ENCODE measurements at places on chromosomes 16 and 17. TPM values are rescaled to one million over a fixed set of nuclear protein-coding genes. Genes with fewer than 3 reads are reported as not detected.

WSB1 gene
- 844 TPM for total RNA-seq

EVPLL gene
- not detected for total RNA-seq

SLC16A11 gene
- total RNA-seq: 1.1 TPM

ABCC3 gene
- total RNA-seq: 1.3 TPM

DNAH2 gene
- total RNA-seq: not detected

CYB561 gene
- total RNA-seq: 35.9 TPM

FSCN2 gene
- total RNA-seq: 0.42 TPM

GRCh38 chr16:19765860-19766553 is 47.9 kb downstream of the IQCK start:
- peak; percentile 84 for DNase-seq

DNA sequence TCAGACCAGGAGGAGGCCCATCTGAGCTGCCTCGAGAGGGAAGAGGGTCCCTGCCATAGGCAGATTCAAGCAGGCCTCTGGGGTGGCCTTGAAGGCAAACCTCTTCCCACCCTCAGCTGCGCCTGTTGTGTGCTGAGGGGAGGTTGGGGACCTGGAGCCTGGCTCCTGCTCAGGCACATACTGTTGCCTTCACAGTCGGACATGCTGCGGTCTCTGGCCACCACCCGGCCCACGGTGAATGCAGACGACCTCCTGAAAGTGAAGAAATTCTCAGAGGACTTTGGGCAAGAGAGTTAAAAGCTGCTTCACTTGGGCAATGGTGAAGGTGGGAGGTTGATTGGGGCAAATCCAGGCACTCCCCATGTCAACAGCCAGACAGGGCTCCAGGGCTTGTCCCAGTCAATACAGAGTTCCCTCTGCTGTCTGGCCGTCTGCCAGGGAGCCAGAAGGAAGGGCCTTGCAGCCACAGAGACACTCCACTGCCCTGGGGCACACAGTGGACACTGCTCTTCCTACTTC is 6.3 kb downstream of the PDF start:
- DNase-seq: no peak

DNA sequence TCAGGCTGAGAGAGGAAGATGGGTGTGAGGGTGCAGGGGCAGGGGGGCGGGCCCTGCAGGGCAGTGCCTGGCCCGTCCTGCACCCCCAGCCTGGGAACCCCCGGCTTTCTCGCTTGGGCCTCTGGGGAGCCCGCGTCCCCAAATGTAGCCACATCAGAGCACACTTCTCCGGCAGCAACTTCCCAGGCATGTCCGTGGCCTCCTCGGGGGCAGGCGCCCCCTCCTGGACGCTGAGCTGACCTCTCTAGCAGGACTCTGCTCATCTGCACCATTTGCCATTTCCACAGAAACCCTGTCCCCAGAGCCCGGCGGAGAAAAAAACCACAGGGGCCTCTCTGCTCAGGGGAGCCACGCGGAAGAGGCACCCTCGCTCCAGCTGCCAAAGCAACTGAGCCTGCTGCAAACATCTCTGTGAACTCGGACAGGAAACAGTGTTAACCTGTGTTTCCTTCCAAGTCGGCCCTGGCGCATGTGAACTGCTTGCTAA is 63.4 kb downstream of the KLHDC4 start:
- peak; percentile 88 for DNase-seq

GRCh38 chr17:14351493-14351892 is 50.6 kb downstream of the HS3ST3B1 start:
- no peak for DNase-seq

- no peak for DNase-seq
Measured at GRCh38 chr16:8874388-8874787, 5.6 kb upstream of the CARHSP1 start.

- DNase-seq: no peak
Measured at GRCh38 chr16:2161911-2162310, 6.3 kb downstream of the TRAF7 start.

DNA sequence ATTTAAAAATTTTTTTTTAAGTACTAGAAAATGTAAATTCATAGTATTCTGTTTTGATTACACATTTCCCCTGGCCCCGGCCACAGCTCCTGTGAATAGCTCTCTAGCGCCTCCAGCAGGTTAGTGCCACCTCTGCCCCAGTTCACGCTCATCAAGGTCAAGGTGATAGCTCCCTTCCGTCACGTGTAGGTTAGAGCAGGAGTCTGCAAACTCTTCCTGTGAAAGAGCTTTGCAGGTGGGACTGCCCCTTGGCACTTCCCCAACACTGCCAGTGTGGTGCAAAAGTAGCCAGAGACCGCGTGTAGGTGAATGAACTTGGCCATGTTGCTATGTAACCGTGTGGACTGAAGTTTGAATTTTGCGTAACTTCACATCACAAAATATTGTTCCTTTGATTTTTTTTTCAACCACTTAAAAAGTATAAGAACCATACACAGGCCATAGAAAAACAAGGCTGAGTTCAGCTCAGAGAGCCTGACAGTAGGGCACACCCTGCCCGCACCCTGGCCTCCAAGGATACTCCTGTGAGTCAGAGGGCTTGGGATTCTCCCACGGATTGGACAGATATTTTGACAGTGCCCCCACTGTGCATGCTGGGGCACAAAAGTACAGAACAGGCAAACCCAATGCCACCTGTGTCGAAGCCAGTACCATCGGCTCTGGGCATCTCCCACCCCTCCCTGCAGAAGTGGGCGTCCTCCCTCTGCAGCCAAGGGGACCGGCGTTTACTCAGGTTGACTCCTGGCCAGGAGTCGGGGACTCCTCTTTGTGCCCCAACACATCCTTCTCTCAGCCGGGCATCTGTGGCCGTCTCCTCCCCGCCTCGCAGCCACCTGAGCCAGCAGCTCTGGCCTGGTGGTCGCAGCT is 92.0 kb upstream of the CHMP6 start:
- DNase-seq: peak; percentile 70

GRCh38 chr17:47739150-47739549 is 6.1 kb downstream of the TBX21 start:
- no peak for DNase-seq

DNA sequence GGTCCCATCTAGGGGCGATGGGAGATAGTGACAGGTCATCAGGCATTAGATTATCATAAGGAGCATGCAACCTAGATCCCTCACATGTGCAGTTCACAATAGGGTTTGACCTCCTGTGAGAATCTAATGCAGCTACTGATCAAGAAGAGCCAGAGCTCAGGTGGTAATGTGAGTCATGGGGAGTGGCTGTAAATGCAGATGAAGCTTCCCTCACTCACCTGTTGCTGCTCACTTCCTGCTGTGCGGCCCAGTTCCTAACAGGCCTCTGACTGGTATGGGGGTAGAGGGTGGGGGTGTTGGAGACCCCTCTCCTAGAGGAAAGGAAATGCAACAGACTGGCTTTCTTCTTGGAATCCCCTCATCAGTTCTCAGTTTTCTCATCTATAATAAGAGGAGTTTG is 131.4 kb downstream of the CA10 start:
- no peak for DNase-seq

- DNase-seq: peak; percentile 84
Measured at GRCh38 chr16:81995651-81996050, 15.6 kb downstream of the SDR42E1 start.

- no peak for DNase-seq
Measured at GRCh38 chr17:78589885-78590284, 12.7 kb upstream of the DNAH17 start.

DNA sequence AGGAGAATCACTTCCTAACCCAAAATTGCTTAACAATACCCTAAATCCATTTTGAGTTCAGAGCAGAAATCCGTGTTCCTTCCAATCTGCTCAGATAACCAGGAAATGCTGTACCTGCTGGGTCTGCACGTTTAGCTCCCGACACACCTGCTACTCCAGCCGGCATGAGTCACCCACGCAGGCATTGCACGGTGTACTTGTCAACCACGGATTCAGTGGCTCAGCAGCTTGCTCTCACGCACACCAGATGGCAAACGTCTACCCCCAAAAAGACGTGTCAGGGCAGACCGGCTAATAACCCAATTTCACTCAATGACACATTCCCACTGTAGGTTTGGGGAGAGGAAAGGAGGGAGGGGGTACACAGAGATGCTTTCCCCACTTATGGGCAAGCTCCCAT is 468.1 kb downstream of the SOX9 start:
- DNase-seq: no peak

GRCh38 chr17:58324409-58325288 is 3.9 kb downstream of the TSPOAP1 start:
- DNase-seq: no peak

GRCh38 chr17:44610871-44611270 is 45.4 kb upstream of the MEIOC start:
- peak; percentile 7 for DNase-seq
